ENCODE measurements at places on chromosomes 4 and X. TPM values are rescaled to one million over a fixed set of nuclear protein-coding genes. Genes with fewer than 3 reads are reported as not detected.

MAGED4B gene
- 11.6 TPM for total RNA-seq

DNA sequence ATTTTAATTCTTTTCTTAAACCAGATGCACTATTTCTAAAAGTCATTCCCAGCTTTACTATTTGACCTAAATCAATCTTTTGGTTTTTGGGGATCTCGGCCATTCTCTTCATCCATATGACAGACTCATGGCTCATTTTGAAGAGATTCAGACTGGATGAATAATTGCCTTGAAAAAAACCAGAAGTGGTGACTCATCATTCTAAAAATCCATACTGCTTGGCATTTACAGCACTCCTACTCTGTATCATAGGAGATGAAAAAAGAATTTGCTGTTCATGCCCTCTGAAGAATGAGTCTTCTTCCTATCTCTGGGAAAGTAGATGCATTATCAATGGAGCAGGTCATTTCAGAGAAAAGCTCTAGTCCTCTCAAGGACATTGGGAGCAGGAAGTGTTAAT lies 220.5 kb upstream of the RPS6KA3 start:
- no peaks in the 10 kb centered on the region for H3K27me3 ChIP-seq
- no peaks in the 10 kb centered on the region for H3K36me3 ChIP-seq
- no peak for DNase-seq
- no peak overlapping the region for H3K27ac ChIP-seq
- H3K4me1 ChIP-seq: no peaks in the 10 kb centered on the region
- no peak overlapping the region for H3K4me3 ChIP-seq

REST gene
- total RNA-seq: 79.2 TPM

GRCh38 chr4:68732653-68733466 lies 62.4 kb upstream of the UGT2B15 start:
- no peaks in the 10 kb centered on the region for H3K4me1 ChIP-seq
- H3K36me3 ChIP-seq: no peaks in the 10 kb centered on the region
- no peak for DNase-seq
- no peak overlapping the region for H3K4me3 ChIP-seq
- no peak overlapping the region for H3K27ac ChIP-seq
- no peaks in the 10 kb centered on the region for H3K27me3 ChIP-seq

DNA sequence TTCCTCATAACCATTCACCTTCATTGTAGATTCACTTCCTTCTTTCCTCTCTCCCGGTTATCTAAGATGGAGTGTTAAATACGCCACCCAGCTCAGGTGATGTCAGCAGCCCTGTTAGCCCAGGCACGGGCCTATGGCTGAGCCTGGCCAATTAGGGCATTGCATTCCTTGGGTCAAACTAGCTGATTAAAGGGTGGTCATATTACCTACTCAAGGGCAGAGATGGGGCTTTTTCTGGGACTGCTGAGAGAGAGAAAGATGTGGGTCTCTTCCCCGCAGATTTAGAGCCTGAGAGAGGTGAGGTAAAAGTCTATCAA lies 39.9 kb upstream of the AFAP1 start:
- no peak for DNase-seq
- H3K4me3 ChIP-seq: no peak overlapping the region
- H3K27ac ChIP-seq: no peak overlapping the region
- no peaks in the 10 kb centered on the region for H3K36me3 ChIP-seq
- no peaks in the 10 kb centered on the region for H3K4me1 ChIP-seq

PABPC4L gene
- total RNA-seq: not detected

DCAF8L2 gene
- not detected for total RNA-seq

Measured in CD4-positive, alpha-beta memory T cell (primary cell).